ENCODE measurements at places on chromosomes 2 and 18.

GRCh38 chr2:157363612-157364101, 38.0 kb upstream of the ERMN start:
- no peak for DNase-seq

GRCh38 chr18:76873713-76874112, 51.4 kb downstream of the ZNF236 start:
- DNase-seq: no peak

GRCh38 chr2:159138642-159139182, 147.8 kb downstream of the WDSUB1 start:
- DNase-seq: no peak

DNA sequence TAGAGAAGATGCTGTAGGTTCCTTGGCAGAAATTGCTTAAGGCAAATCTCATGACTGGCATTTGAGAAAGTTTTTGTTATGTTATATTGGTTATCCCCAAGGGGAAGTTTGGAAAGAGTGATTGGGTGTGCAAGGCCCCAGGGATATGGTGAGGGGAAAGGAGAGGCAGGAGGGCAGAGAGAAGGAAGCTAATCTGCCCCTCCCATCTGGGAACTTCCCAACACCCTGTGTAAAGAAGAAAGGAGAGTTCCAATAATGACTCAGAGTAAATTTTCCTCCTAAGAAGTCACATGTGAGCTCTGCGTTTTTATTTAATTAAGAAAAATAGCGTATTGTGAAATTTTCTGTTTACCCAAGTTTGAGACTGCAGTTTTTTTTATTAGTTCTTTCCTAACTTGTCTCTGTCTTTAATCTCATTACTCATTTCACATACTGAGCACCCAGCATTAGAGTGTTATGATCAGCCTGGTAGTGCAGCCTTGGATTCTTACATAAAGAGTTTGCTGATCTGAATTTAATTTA, 3.1 kb upstream of the KYNU start:
- DNase-seq: peak; percentile 65

DNA sequence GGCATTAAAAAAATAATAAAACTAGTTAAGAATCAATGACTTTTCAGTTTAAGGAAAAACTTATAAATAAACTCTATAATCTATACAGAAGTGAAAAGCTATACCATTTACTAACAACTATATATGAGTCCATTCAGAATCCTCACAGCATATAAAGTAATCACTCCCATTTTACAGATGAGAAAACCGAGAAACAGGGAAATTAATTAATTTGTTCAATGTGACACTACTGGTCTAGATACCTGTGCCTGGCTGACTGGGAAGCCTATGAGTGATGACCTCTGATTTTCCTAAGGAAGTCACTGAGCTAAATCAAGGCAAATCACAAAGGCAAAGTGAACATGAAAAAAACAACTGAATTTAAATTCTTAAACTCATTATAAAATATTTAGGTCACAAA, 99.5 kb upstream of the RNU4ATAC start:
- DNase-seq: no peak

GRCh38 chr2:40480073-40480472, 28.2 kb upstream of the SLC8A1 start:
- no peak for DNase-seq

DNA sequence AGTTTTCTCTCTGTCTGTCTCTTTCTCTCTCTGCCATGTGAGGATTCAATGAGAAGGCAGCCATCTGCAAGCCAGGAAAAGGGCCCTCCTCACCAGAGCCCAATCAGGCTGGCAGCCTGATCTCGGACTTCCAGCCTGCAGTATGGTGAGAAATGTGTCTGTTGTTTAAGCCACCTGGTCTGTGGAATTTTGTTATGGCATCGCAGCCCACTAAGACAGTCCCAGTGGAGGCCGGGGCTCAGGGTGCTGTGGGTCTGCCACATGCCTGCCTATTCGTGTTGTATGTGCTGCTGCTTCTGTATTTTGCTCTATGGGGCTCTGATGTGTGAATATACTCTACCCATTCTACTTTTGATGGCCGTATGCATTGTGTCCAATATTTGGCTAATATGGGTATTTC, 139.0 kb upstream of the HS6ST1 start:
- no peak for DNase-seq

DNA sequence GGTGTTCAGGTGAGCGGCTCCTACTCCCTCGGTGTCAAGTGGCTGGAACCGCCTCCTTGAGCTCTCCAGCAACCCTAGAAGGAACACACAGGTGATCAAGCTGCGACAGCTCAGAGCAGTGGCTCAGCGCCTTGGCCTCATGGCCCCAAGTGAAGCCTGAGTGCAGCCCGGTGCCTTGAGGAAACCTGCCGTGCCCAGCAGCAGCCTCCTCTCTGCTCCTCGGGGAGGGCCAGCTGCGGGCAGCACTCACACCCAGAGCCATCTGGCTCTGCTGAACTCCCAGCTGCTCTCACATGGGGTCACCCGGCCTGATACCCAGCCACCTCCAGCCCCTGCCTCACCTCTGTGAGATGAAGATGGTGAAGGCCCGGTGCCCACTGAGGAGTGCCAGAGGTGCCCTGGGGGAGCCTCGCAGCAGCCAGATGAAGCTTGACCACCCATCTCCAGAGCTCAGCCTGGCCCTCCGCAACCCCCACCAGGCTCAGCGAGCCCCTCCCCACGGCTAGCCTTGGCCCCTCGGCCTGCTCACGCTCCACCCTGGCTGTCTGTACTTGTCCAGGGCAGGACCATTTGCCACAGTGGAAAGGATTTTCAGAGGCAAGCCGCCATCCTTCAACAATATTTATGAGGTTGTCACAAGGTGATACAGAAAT, 70.6 kb upstream of the RAB6C start:
- no peak for DNase-seq

- no peak for DNase-seq
Observed at GRCh38 chr2:38898256-38898655, 8.6 kb downstream of the ARHGEF33 start.

- no peak for DNase-seq
Observed at GRCh38 chr2:190746971-190747761, 98.3 kb downstream of the NAB1 start.

GRCh38 chr2:231605607-231606091, 13.0 kb downstream of the TEX44 start:
- no peak for DNase-seq

- no peak for DNase-seq
Observed at GRCh38 chr18:11657152-11657551, 31.9 kb upstream of the GNAL start.

DNA sequence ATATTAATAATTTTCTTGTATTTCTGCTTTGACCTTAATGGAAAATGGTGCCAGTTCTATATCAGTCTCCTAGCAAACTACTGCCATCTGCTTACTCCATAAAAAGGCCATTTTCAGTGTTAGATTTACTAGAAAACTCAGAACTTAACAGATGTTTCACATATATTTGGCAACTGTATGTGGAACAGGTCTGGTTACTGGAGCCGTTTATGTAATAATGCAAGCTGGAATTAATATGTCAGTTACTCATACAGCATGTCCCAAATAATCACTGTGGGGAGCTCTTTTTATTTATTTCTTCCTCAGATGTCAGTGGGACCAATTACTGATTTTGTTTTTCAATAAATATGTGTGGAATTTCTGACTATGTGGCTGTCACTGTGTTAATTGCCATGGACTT, 1247.6 kb downstream of the CNTNAP5 start:
- DNase-seq: no peak

DNA sequence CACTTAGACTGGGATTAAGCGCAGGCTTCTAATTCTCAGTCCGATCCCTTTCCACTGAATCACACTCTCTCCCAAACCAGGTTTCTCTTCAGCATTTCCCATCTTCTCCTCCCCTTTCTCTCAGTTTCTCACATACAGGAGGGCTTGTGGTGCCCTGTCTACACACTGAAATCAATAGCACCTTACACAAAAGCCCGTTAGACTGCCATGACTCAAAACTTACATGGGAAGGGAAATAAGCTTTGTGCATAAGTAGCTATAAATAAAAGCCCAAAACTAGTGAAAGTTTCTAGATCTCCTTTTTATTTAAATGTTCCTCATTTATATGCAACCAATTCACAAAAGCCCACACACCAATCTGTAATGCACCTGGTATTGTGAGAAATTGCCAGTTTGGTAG, 318.4 kb downstream of the TXNL1 start:
- DNase-seq: no peak

DNA sequence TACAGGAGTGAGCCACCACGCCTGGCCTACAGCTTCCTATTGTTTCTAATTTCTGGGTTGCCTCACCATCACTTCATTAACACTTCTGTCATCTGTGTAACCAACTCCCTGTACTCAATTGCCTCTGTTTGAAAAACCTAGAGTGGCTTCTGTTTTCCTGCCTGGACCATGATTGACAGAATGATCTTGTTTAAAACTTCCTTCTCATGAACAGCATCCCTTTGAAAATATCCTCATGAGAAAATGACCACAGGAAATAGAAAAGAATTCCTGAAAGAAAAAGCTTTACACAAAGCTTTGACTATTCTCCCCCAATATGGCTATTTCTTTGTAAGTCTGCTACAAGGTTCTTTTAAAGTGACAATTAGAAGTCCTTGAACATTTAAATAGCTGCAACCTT, 672.3 kb downstream of the ARHGAP15 start:
- DNase-seq: no peak

DNA sequence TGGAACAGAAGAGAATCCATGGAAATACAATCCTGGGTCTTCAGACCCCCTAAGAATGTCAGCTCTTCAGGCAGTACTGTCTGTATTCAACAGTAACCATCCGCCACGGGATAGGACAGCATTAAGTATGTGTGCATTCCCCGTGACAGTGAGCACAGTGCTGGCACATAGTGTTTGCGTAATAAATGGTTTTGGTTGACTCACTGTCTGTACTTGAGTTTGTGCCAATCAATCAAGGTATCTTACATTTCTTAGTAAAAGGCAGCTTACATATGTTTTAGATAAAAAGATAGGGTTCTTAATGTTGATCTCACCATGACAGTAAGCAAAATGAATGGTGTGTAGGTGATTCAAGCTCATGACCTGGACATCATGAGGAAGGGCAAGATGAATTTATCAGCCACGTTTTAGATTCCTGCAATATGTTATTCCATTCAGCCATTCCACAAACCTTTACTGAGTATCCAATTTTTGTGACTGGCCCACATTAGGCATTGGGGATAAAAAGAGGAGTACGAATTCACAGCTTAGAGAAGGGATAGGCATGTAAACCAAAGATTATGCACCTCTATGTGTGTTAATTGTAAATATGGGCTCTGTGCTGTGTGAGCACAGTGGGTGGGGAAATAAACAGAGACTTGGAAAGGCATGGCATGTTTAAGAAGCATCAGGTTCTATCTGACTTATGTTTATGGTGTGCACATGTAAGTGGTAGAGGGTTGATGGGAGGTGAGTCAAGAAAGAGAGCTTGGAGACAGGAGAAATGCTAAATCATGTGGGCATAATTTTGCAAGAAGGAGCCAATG, 258.8 kb downstream of the SLC8A1 start:
- peak; percentile 13 for DNase-seq

- no peak for DNase-seq
Observed at GRCh38 chr2:58852905-58853304, 611.8 kb upstream of the FANCL start.

DNA sequence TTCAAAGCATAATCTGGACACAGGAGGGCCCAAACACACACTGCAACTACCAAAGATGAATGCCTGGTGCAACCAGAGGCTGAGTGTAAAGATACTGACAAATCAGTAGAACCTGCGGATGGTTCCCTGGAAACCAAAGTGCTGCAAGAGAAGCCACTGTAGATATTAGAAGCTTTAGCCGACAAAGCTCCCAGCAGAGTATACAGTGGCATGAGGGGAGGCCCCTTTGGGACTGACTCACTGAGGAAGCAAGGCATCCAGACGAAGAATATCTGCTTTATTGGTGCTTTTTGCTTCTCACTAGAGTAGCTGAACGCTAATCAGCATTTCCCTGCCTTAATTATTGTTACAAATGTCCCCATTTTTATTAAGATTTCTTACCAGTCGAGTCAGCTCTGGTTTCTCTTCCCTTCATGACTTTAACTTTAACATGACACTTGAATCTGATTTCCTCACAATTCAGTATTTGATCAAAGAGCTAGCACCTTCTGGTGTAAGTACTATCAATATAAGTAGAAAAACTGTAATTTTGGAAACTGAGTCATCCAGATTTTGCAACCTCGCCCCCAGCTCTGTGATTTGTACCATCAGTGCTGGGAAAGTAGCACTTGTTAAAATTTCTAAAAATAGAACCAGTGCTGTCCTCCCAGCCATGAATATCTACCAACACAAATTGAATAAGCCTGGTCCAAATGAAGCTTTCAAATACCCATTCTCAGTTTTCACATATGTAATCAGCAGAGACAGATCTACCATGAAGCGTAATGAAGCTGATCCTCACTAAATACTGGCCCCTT, 34.2 kb downstream of the FIGN start:
- no peak for DNase-seq

GRCh38 chr2:214545898-214546542, 135.2 kb downstream of the VWC2L start:
- DNase-seq: no peak

GRCh38 chr2:30505500-30506180, 58.6 kb downstream of the LCLAT1 start:
- DNase-seq: no peak

DNA sequence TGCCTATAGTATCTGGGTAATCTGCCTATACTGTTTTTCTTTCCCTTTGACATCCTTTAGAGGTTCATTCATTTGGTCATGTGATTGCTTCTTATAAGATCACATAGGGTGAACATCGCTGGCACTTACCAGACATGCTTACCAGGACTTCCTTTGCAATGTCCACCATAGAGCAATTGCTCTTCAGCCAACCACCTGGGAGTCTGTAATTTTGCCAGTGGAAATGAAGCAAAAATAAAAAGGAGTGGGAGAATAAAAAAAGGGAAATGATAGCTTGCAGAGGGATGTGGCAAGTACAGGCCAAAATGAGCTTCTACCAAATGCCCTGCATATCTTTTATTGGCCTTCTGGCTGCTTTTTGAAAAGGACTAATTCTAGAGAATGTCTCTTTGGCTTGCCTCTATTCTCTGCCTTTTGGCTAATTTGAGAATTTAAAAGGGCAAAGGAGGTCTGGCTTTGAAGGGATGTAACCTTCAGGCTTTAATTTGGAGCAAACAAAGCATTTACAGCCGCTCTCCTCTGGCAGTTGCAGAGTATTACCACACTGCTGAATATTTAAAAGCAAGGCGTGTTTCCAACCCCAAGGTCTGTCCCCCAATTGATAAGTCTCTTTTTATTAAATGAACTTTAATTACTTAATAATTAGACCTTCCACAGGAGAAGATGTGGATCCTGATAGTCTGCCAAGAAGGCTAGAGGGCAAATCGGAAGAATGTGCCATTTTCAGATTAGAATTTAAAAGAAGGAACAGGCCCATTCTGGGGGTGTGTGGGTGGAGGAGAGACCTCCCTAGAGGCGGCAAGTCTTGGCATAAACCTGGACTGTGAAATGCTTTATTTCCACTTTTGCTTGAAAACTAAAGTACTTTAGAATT, 557.9 kb downstream of the DCC start:
- no peak for DNase-seq

- DNase-seq: no peak
Observed at GRCh38 chr2:80506563-80506962, 202.0 kb upstream of the LRRTM1 start.

GRCh38 chr2:25032094-25032493, 9.8 kb upstream of the EFR3B start:
- no peak for DNase-seq

- no peak for DNase-seq
Observed at GRCh38 chr2:26461601-26462023, 16.3 kb downstream of the OTOF start.

- no peak for DNase-seq
Observed at GRCh38 chr2:151336863-151337371, 20.5 kb upstream of the TNFAIP6 start.

- no peak for DNase-seq
Observed at GRCh38 chr2:234691968-234692955, 195.4 kb upstream of the ARL4C start.

- DNase-seq: no peak
Observed at GRCh38 chr2:26615860-26616705, 25.1 kb downstream of the CIB4 start.

Measured in RWPE1 (cell line).